ENCODE measurements at places on chromosomes 7 and 10.

- DNase-seq: no peak
Observed at GRCh38 chr7:98166668-98166970, 44.6 kb upstream of the BHLHA15 start.

DNA sequence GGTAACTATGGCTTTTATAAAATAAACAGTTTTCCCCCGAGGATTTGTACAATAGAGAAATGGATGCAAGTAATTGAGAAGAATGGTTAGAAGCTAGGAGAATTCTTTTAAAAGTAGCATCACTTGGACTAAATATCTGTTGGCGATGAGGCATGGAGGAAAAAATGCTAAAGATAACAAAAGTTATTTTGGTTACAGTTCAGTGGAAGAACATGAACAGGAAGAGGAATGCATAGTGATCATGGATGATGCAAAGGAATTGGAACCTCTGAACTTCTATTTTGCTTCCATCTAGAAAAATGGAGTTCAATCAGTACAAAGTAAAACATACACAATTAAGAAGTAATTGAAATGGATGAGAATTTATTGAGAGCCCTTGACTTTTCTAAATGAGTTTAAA lies 32.9 kb downstream of the ENTPD1 start:
- peak; percentile 85 for DNase-seq

GRCh38 chr7:47291461-47292081 lies 290.3 kb downstream of the TNS3 start:
- peak; percentile 96 for DNase-seq

- DNase-seq: peak; percentile 91
Observed at GRCh38 chr7:39589323-39590111, 23.3 kb downstream of the YAE1 start.

GRCh38 chr7:18590744-18591340 lies 95.3 kb downstream of the HDAC9 start:
- DNase-seq: peak; percentile 68

DNA sequence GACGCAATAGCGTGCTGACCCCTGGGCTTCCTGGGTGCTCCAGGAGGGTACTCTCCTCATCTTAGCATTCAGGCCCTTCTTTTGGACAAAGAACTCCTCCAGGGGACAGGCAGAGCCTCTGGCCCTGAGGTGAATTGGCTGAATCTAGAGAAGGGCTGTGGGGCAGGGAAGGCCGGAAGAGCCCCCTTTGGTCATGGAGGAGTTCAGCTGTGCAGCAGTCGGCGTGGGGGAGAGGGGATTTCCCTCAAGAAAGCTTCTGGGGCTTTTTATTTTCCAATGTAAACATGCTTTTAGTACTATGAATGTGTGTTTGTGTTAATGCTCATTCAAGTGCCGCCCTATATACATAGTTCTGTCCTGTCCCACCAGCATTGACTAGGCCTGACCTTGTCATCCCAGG lies 38.8 kb downstream of the FIGNL1 start:
- DNase-seq: no peak
